Stimulated activated CD4-positive, alpha-beta T cell treated with anti-CD3 and anti-CD28 coated beads, Interleukin-1b, Interleukin-23, amount 100 ng/mL, for 1 hour (primary cell): ENCODE measurements at places on chromosomes 6 and 20.

- no peak for DNase-seq
Measured at GRCh38 chr6:8278562-8278961, 156.8 kb downstream of the SLC35B3 start.

DNA sequence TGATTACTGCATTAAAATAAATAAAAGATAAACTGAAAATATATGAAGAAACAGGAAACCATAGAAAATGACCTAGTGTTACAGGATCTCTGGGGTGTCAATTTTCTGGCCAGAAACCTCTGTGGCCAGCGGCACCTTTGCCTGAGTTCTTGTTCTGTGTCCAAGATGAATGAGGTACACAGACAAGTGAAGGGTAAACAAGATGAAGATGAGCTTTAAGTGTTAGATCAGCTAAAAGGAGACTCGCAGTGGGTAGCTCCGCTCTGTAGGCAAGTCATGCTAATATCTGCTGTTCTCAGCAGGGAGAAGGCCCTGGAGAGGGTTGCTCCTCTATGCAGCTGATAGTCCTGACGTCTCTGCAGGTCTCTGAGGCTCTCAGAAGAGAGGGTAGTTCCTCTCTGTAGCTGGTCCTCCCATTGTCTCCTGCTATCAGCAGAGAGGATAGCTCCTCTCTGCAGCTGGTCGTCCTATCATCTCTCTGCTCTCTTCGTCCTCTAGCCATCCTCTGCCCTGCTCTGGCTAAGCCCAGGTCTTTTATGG is 35.9 kb upstream of the TBC1D22B start:
- no peak for DNase-seq

GRCh38 chr6:47161176-47161687 is 119.1 kb upstream of the ADGRF1 start:
- no peak for DNase-seq

GRCh38 chr20:41958391-41958790 is 340.2 kb upstream of the CHD6 start:
- DNase-seq: no peak

DNA sequence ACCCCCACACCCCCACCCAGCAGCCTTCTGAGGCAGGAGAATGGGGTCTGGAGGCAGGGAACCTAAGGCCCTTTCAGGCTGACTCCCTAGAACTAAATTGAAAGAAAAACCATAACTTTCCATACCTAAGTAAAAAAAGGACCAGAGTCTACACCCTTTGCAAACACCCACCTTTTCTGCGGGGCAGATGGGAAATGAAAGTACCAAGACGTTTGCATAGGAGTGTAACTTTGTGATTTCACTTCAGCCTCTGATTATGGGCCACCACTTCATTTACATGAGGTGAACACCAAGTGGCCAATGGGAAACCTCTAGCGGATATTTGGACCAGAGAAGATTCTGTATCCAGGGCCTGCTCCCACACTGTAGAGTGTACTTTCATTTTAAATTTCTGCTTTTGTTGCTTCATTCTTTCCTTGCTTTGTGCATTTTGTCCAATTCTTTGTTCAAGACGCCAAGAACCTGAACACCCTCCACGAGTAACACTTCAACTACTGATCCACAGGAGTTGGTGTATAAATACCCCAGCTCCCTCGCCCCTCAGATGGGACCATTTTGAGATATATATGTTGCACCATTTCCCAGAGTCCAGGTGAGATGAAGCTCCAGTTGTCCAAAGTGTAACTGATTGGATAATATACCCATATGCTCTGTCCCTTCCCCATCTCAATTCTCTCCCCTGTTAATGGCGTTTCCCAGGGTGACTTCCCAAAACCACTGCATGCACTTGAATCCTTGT is 18.9 kb upstream of the SRSF6 start:
- no peak for DNase-seq

DNA sequence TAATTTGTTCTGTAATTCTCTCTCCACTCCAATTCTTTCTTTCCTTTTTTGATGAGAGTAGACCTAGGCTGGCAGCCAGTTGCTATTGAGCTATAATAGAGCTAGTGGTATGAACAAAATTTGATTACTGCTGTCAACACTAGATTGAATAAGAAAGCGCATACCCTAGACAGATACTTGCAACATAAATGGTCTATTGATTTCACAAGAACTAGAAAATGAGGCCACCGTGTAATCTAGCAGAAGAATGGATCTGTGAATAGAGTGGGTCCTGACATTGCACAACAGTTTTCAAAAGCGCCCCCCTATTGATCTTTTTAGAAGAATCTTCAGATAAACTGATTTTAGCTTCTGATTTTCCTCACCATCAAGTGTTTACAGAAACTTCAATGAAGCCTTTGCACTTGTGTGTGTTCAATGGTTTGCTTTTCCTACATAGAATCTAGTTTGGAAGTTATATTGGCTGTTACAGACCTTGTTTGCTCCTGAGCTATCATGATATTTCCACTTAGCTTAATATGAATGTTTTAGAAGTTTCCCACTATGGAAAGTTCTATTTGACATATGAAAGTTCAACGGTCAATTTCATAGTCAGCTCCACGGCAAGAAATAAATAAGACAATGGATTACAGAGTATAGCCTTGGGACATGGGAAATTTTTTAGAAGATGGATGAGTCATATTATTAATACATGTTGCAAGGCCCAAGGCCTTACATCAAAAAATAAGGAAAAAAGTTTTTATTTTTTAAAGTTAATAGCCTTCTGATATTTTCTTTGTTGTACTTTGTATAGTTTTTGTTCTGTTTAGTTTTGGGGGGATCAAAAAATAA is 55.6 kb downstream of the UTRN start:
- DNase-seq: no peak

DNA sequence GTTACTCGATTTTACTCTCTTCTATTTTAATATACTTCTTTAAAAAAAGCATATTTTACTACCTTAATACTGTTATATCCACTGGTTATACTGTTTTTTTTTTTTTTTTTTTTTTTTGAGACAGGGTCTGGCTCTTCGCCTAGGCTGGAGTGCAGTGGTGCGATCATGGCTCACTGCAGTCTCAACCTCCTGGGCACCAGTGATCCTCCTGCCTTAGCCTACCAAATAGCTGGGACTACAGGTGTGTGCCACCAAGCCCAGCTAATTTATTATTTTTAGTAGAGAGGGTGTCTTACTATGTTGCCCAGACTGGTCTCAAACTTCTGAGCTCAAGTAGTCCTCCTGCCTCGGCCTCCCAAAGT is 170.7 kb downstream of the DOK5 start:
- DNase-seq: no peak

GRCh38 chr6:149965194-149966020 is 1.7 kb downstream of the ULBP1 start:
- DNase-seq: no peak
